ENCODE measurements at places on chromosomes 12 and 14. TPM values are rescaled to one million over a fixed set of nuclear protein-coding genes. Genes with fewer than 3 reads are reported as not detected.

The BEGAIN gene
- 2.2 TPM for polyA plus RNA-seq

The KRT2 gene
- not detected for polyA plus RNA-seq

The KLRG1 gene
- polyA plus RNA-seq = 3.1 TPM

The CD163 gene
- polyA plus RNA-seq = 9.5 TPM

The ASCL1 gene
- polyA plus RNA-seq = 0.08 TPM

The PPM1A gene
- polyA plus RNA-seq = 85.2 TPM

The CFAP73 gene
- 1.3 TPM for polyA plus RNA-seq

The ACADS gene
- polyA plus RNA-seq = 14.5 TPM

The CIDEB gene
- polyA plus RNA-seq = 24.8 TPM

The OLR1 gene
- polyA plus RNA-seq = 1.3 TPM
